ENCODE measurements at places on chromosomes 6 and 20. TPM values are rescaled to one million over a fixed set of nuclear protein-coding genes. Genes with fewer than 3 reads are reported as not detected.

The TMEM217 gene
- total RNA-seq: 0.40 TPM

The SLC12A5 gene
- total RNA-seq: not detected

The LY6G6F gene
- total RNA-seq: not detected

The GTSF1L gene
- total RNA-seq: not detected

The OPRM1 gene
- not detected for total RNA-seq

The RHAG gene
- total RNA-seq: not detected

The BPIFA1 gene
- total RNA-seq: not detected

The JPH2 gene
- 24.4 TPM for total RNA-seq

The BTNL2 gene
- total RNA-seq: not detected

The HLA-DQA1 gene
- total RNA-seq: not detected

The SLC22A2 gene
- not detected for total RNA-seq

The B3GAT2 gene
- total RNA-seq: under 0.01 TPM

The RSPH9 gene
- not detected for total RNA-seq

The TBX18 gene
- 26.1 TPM for total RNA-seq

The GRM1 gene
- under 0.01 TPM for total RNA-seq

The OXT gene
- total RNA-seq: not detected

The TMEM244 gene
- total RNA-seq: 0.52 TPM

The VAPB gene
- total RNA-seq: 9.9 TPM
